ENCODE measurements at places on chromosomes 7 and 10.

DNA sequence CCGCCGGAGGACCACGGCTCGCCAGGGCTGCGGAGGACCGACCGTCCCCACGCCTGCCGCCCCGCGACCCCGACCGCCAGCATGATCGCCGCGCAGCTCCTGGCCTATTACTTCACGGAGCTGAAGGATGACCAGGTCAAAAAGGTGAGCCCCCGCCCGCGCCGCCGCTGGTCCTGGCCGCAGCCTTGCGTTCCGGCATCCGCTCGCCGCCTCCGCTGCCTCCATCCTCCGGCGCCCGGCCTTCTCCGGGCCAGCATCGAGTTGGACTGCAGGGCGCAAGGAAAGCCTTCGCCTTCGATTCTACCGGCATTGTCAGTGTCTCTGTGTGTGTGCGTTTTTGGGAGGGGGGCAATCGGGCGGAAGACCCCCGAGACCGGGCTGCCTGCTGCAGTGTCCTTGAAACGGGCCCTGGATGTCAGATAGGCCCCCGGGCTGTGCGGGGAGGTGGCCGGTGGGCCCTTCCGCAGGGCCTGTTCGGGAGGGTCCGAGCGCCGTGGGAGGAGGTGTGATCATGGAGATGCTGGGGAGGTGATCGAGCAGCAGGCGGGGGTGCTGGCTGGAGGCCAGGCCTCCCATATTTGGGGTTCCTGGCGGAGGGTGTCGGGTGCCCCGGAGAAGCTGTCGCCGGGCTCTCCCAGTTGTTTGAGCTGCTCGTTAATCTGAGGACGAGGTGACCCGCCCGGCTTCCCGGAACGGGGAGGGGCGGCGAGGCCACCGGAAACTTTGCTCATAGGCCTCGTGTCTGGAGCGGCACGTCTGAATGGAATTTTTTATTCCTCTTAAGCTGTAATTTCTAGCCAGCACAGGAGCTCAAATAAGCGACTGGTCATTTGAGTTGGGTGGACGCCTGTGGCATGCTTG, 40.8 kb downstream of the HK1 start:
- peak; percentile 41 for DNase-seq

DNA sequence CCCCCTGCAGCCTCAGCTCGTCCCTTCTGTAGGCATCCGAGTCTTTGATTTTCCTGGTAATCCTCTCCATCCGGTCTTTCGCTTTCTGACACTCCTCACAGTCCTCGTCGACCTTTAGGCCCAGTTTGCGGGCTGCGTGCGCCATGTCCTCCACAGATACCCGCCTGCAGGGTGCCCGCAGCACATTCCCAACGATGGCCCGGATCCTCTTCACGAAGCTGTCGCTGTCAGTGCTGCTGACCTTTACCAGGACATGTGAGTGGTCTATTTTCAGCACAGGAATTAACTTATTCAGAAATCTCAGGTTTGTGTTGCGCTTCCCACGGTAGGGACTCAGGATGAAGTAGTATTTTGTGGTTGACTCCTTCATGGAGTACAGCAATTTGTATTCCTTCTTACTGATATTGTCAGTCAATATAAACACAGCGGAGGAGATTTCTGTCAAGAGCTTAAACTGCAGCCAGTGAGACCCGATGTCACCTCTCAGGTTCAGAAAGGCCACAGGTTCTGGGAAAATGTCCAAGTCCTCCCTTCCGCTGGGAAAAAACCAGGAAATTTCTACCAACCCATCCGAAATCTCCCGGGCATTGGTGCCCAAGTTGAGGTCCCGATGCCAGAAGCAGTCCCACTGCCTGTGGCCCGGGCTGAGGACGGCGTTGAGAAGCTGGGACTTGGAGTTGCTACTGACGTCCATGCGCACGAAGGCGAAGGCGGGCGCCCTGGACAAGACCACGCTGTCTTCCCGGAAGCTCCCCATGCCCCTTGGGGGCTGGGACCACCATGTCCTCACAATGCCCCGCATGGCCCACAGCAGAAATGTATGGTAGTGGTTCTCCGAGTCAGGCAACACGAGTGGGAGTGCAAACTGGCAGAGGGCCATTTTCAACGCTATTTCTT, 8.9 kb upstream of the MRPS24 start:
- no peak for DNase-seq

DNA sequence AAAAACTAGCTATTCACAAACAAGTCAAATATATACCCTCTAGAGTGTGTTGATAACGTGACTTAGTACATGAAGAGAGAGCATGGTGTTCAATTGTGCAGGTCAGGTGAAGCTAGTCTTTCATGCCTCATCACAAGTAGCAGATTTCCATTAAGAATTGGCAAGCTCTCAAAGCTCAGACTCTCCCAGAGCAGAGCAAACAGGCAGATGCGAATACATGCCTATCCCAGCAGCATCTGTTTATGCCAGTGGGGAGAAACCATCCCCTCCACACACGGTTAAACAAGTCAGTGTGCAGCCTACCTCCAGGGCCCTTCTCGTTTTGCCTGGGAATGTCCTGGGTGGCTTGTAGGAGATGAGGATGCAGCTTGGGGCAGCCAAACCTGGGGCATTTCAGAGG, 532.5 kb upstream of the C7orf33 start:
- DNase-seq: no peak

DNA sequence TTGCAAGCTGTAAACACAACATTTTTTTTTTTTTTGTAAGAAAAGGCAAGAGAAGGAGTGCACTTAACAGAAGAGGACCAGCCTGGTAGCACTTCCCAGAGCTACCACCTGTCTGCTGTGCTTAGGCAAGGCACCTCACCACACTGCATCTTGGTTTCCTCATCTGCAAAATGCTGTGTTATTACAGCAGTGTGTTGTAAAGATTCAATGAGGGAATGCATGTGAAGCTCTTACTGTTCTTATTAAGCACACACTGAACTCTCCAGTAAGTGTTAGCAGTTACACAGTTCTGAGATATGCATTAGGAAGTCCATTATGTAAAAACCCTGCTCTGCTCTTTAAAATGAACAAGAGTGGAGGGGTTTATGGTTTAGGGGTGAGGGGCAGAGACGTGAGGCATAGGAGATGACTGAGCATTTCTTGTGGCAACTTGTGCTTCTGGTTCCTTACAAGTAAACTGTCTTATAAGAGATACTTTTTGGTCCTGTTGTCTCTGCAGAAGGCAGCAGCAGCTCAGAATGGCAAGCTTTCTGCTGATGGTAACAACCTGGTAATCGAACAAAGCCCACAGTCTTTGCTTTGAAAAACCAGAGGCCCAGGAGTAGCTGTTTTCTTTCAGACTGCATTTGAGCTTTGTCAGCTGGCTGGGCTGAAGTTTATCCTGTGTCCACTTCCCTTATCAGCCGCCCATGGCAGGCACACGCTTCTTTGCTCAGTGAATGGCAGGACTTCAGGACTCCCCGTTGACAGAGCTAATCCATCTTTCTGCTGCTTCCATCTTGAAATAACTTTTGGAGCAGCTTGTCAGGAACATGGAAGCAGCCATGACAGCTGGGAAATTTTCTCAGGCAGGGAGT, 98.8 kb upstream of the BMPER start:
- no peak for DNase-seq

DNA sequence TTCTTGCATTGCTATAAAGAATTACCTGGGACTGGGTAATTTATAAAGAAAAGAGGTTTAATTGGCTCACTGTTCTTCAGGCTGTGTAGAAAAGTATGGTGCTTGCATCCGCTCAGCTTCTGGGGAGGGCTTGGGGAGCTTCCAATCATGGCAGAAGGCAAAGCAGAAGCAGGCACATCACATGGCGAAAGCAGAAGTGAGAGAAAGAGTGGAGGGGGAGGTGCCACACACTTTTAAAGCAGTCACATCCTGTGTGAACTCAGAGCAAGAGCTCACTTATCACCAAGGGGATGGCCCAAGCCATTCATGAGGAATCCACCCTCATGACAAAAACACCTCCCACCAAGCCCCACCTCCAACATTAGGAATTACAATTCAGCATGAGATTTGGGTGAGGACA, 303.5 kb downstream of the OTUD1 start:
- DNase-seq: no peak

- no peak for DNase-seq
These were observed 260.1 kb downstream of the CCDC3 start for GRCh38 chr10:12741360-12741804.

GRCh38 chr7:106620676-106621075, 40.3 kb downstream of the CCDC71L start:
- no peak for DNase-seq
